ENCODE measurements at places on chromosomes 3 and 15. TPM values are rescaled to one million over a fixed set of nuclear protein-coding genes. Genes with fewer than 3 reads are reported as not detected.

The TLR9 gene
- total RNA-seq = not detected

- no peaks in the 10 kb centered on the region for H3K27me3 ChIP-seq
- no peak overlapping the region for H3K27ac ChIP-seq
- no peaks in the 10 kb centered on the region for H3K36me3 ChIP-seq
- DNase-seq = no peak
- H3K4me1 ChIP-seq = no peaks in the 10 kb centered on the region
Observed at GRCh38 chr3:120025520-120025919, 68.7 kb downstream of the GSK3B start.

The MOBP gene
- not detected for total RNA-seq

GRCh38 chr3:192901435-192901834 is 16.2 kb downstream of the MB21D2 start:
- no peaks in the 10 kb centered on the region for H3K27me3 ChIP-seq
- no peaks in the 10 kb centered on the region for H3K36me3 ChIP-seq
- H3K4me3 ChIP-seq = no peak overlapping the region
- H3K4me1 ChIP-seq = no peaks in the 10 kb centered on the region

The ZNF80 gene
- total RNA-seq = not detected

The WDR93 gene
- 0.31 TPM for total RNA-seq
